T-helper 1 cell (primary cell): ENCODE measurements at places on chromosomes 2 and 18.
A peak's percentile ranks its signal among the peaks of the same experiment; 100 is the strongest.

- DNase-seq = no peak
Measured at GRCh38 chr2:113054066-113054465, 1.4 kb upstream of the IL36B start.

DNA sequence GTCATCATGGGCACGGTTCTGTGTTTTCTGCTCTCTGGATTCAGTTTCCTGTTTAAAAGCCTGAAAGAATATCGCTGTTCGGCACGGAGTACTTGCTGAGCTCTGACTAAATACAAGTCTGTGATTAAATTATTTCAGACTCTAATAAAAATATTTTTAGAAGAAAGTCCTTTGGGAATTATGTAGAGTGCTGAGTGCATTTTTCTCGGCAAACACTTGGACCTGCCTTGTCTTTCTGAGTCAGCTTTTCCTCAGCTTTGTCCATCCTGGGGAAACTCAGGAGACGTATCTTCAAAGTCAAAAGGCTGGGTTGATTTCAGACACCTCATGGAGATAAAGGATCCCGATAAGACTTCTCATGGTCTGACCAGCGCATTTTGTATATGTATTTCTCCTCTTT, 45.9 kb downstream of the IL1R2 start:
- DNase-seq = no peak

- no peak for DNase-seq
Measured at GRCh38 chr2:184849516-184849915, 251.2 kb downstream of the ZNF804A start.

GRCh38 chr2:229851870-229852269, 69.9 kb downstream of the TRIP12 start:
- no peak for DNase-seq

DNA sequence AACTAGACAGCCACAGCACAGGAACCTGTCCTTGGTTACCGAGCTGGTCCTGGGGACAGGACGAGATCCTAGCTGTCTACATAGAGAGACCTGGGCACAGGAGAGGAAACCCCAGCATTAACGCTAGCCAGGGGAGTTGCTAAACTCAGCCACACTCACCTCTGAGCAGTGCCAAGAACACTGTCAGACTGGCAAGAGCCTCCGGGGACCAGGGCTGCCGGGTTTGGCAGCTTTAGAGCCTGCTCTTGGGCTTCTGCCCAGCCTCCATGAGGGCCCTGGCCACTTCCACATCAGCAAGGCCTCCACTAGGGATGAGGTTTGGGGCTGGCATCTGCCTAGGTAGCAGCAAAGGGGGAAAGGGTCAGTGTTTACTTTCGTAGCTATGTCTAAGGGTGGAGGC, 6.7 kb downstream of the TMBIM1 start:
- no peak for DNase-seq

- peak; percentile 49 for DNase-seq
Measured at GRCh38 chr18:47772374-47773248, 157.8 kb downstream of the SMAD2 start.

DNA sequence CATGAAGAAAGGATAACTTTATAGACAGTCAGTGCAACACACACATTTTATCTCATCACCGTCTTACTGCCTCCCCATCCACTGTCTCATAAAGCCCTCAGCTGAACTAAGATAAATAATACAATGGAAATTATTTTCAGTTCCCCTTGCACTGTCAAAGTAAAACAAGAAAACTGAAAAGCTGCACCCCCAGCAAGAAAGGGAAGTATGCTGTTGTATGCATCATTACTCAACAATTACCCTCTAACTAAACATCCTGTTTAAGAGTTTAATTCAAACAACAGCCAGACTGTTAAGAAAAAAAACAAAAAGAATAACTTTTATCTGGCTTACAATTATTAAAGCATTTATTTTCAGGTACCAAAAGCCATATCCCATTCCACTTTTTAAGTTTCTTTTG, 25.0 kb downstream of the MPPE1 start:
- DNase-seq = no peak

GRCh38 chr2:12070581-12070980, 324.1 kb downstream of the LPIN1 start:
- DNase-seq = no peak
